ENCODE measurements at places on chromosomes 16 and 17.
A peak's percentile ranks its signal among the peaks of the same experiment; 100 is the strongest.

GRCh38 chr16:68362262-68362913, 51.6 kb downstream of the PRMT7 start:
- DNase-seq = no peak

GRCh38 chr17:10121971-10122707, 76.3 kb downstream of the GAS7 start:
- DNase-seq = no peak

GRCh38 chr16:78709137-78709884, 609.9 kb downstream of the WWOX start:
- DNase-seq = no peak

- DNase-seq = peak; percentile 11
Observed at GRCh38 chr16:1493746-1494094, 560 bp downstream of the TELO2 start.

DNA sequence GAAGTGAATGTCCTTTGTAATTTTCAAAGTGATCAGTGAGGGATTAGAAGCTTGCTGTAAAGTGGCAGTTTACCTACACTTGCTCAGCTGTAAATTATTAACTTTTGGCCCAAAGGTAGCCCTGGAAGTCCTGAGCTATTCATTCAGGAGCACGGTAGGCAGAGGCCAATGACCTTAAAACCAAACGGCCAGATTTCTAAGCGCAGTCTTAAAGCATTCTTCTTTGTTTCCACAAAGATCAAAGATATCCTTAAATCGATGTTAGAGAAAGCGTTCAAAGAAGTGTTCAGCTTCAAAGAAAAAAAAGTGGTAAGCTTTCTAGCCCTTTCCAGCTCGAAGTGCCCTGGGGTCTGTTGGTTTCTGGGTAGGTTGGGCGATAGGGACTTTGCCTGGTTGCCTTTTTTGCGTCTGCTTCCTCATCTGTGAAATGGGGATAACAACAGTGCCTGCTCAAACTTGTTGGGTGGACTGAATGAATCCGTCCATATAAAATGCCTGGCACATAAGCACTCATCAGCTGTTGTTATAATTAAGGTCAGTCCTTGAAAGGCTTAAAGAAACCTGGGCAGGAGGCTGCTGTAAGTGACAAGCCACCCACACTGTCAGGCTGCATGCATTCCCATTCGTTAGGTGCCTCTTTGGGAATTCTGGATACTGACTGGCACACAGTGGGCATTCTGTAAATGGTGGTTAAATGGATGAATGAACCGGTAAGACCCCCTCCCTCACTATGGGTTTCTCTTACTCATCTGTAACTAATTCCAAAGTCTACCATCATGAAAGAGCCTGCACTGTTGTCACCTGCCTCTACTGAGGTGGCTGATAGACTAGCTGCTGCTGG, 113.2 kb downstream of the PRKCA start:
- DNase-seq = no peak

DNA sequence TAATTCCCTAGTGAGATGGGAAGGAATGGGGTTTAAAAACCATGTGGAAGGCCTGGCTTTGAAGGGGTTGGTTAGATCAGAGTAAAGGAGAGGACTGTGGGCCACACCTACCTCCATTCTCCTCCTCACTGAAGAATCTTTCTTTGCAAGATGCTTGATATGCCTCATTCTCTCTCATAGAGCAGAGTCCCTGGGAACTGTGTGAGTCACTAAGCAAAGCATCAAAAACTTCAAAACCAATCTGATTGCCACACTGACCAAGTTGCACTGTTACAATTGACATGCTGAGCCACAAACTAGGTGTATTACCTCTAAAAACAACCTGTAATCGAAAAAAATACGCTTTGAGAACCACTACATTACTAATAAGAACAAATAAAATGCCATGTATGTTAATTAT, 2.0 kb downstream of the TUBD1 start:
- DNase-seq = no peak

GRCh38 chr16:78473031-78473699, 373.7 kb downstream of the WWOX start:
- no peak for DNase-seq

GRCh38 chr17:18250259-18250658, 8.3 kb downstream of the FLII start:
- no peak for DNase-seq

- no peak for DNase-seq
Observed at GRCh38 chr16:1119766-1120576, 23.9 kb upstream of the C1QTNF8 start.

DNA sequence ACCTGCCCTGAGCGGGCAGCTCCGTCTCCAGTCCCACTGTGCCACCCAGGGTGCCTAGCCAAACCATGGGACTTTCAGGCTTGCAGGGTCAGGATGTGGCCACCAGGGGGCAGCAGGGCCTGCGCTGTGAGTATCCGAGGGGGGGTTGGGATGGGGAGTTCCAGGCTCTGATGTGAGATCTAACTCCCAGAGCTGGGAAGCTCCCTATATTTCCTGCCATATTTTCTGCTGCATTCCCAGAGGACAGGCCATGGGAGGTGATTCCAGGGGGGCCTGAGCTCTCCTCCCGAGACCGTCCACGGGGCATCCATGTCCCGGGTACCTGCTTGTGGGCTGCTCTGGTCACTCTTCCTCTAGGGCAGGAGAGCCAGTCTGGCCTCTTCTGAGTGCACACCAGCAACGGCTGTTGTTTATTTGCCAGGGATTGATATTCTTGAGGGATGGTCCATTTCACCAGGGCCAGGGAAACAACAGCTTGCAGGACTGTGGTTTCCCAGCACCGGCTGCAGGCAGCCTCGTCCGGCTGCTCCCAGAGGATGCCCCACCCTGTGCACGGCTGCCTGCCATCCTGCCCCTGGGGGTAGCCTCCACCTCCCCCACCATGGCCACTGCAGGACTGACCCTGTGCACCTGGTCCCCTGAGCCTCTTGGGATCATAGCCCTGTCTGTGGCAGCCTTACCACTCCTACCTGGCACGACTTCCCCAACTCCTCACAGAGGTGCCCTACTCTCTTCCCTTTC, 1.2 kb downstream of the GPR142 start:
- DNase-seq = peak; percentile 63

DNA sequence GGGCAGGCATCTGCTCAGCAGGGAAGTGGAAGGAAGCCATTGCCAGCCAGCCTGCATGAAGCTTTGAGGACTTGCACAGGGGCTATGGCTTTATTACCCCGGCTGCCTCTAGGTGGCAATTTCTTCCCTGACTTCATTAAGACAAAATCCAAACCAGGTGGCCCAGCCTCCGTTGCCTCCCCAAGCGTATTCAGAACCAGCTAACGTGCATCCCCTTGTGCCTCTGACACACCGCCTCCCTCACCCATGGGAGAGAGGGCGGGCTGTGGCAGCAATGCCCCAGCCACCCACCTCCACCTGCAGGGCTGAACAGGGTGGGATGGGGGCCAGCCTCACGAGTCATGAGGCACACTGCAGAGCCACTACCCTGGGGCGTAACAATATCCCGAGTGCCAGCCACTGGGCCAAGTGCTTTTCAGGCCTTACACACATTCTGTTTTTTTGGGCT, 6.8 kb downstream of the KIFC3 start:
- peak; percentile 6 for DNase-seq

GRCh38 chr16:8200839-8201238, 389.5 kb downstream of the TMEM114 start:
- no peak for DNase-seq

- no peak for DNase-seq
Observed at GRCh38 chr17:82173351-82174041, 39.1 kb downstream of the CCDC57 start.
